ENCODE measurements at places on chromosomes 7 and 10.

GRCh38 chr10:86703176-86703575 lies 34.9 kb downstream of the LDB3 start:
- no peak for DNase-seq

- DNase-seq, result no peak
Observed at GRCh38 chr10:63414481-63415260, 51.1 kb downstream of the JMJD1C start.

GRCh38 chr7:98907570-98907969 lies 29.2 kb downstream of the TRRAP start:
- DNase-seq, result no peak

GRCh38 chr7:135792866-135793265 lies 44.3 kb upstream of the FAM180A start:
- DNase-seq, result no peak

DNA sequence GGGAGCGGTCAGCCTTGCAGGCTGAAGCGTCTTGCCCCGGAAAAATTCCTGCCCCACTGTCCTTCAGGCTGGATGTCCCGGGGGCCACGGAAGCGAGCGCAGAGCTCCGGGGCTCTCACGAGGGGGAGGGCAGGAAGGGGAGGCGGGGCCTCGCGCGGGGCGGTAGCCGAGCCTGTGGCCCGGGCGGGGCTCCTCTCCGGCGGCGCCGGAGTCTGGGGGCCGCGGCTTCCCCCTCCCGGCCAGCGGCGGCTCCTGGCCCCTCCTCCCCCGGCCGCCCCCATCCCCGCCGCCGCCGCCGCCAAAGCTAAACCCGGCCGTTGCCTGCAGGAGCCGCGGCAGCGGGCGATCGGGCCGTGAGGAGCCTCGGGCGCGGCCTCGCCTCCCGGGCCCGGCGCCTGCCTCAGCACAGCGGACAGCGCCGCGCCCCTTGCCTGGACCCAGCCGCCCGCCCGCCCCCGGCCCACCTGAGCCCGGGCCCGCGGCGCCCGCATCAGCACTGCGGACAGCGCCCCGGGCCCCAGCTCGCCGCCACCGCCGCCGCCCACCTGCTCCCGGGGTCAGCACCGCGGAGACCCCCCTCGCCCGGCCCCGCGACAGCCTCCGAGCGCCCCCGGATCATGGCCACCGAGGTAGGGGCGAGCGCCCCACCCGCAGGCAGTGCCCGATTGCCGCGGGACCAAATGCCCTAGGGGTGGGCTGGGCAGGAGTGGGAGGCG lies at the start of gene GOLGA7B:
Gene GOLGA7B, plus strand, starts transcription at position 157 of the 716 bp plus-strand sequence. Its CDS starts 461 bp downstream, at position 618.
- DNase-seq, result no peak

DNA sequence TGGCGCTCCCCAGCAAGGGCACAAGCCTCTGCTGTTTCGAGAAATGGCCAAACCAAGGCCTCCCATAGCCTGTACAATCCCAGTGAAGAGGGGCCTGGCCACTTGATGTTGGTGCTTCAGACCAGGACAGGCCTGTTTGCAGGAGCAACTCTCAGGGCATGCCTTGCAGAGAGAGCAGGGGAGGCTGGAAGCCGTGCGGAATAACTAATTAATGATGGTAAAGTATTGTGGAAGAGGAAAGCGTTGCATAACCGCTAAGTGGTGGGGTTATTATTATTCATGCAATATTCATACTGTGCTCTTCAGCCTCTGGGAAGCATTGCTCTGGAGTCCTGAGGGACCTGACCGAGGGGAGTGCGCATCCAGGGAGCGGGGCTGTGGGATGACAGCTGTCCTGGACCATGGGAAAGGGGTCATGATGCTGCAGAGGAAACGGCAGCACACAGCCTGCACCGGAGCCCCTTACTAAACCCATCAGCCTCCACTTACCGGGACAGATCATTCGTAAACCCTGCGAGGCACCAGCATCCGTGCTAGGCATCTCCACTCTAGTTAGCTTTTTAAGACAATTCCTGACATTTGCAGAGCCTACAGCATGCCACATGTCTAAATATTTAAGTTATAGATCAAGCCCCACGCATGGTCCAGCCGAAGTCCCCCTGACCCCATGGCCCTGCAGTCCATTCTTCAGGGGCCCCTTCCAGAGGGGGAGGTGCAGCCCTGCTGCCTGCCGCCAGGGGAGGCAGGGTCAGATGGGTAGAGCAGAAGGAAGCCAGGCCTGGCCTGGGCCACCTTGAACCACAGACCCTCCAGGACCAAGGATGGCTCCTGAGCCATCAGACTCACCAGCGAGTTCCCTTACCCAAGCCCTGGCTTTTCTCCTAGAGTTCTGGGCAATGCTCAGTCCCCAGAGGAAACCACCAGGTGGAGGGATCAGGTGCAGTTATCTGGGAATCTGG lies 11.6 kb downstream of the TMEM273 start:
- DNase-seq, result no peak

DNA sequence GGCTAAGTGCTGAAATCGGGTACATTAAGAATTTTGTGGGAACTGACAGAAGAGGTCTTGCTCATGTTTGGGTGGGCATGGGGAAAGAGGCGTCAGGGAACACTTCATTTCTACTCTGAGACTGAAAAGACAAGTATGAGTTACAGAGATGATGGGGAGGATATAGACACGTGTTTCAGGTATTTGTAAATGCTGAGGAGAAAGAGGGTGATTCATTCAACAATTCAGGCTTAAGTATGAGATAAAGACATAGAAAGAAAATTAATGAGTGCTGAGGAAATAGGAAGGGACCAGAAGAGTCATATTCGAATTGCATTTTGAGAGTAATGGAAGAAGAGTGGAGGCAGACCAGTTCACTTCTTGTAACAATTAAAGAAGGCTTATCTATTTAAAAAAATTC lies 143.6 kb downstream of the HBP1 start:
- no peak for DNase-seq

- peak; percentile 28 for DNase-seq
Observed at GRCh38 chr7:56033671-56034432, 17.4 kb downstream of the PSPH start.

DNA sequence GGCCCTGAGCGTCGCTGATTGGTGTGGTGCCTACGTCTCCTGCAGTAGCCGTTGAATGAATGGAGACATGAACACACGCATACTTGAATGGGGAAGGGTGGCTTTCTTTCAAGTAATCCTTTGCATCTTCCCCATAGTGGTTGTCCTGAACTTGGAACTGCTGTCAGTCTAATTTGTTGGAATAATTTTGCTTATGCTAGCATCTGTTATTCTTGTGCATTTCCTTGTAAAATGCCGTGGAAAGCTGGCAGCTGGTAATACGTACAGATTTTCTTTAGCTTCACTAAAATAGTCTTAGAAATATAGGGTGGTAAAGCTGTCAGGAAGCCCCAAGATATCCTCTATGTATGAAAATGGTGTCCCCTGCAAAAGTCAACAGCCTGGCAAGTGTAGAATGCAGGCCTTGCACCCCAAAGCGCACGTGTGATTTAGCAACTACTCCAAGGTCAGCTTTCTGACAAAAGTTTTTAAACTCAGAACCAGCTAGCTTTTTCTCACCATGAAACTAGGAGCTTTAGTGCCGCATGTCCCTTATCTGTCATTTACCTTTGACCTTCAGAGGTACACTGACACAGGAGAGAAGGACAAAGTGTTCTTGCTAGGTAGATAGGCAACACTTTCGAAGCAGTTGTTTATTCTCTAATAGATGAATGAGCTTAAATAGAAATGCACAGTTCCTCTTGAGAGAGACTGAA lies 70.8 kb downstream of the RBM33 start:
- no peak for DNase-seq

- DNase-seq, result no peak
Observed at GRCh38 chr7:67764289-67764688, 767.7 kb downstream of the TYW1 start.

GRCh38 chr10:68470300-68470699 lies 1.5 kb downstream of the DNA2 start:
- DNase-seq, result no peak

DNA sequence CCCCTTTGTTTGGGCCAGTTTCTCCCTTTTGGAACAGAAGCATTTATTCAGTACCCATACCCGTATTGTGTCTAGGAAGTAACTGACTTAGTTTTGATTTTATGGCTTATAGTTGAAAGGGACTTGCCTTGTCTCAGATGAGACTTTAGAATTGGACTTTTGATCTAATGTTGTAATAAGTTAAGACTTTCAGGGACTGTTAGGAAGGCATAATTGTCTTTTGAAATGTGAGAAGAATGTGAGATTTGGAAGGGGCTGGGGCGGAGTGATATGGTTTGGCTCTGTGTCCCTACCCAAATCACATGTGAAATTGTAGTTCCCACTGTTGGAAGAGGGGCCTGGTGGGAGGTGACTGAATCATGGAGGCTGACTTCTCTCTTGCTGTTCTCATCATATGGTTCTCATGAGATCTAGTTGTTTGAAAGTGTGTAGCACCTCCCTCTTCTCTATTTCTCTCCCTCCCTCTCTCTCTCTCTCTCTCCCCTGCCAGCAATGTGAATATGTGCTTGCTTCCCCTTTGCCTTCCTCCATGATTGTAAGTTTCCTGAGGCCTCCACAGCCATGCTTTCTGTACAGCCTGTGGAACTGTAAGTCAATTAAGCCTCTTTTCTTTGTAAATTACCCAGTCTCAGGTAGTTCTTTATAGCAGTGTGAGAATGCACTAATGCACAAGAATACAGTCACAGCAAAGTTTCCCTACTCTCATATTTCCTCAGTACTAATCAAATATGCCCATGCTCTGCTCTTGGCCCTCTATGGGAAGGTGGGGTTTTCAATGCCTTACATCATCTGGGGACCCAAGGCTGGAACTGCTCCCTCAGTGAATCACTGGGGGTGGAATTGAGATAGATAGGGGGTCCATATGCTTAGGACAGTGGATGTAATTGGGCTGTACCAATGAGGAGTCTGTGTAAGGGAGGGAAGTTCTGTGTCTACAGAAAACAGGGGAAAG lies 17.2 kb upstream of the AKR1C1 start:
- no peak for DNase-seq

DNA sequence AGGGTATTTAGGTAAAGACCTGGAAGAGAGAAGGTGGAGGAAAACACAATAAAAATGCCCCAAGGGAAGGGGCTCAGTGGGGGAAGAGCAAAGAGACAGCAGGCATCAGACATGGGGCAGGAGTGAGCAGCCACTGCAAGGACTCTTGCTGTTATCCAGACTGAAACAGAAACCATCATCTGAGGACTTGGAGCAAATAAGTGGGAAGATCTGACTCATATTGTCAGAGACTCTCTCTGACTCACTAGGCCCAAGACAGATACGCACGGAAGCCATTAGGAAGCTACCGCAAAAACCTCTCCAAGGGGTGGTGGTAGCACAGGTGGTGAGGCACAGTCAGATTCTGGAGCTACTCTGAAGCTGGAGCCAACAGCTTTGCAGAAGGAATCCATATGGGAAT lies 110.7 kb downstream of the RNF32 start:
- DNase-seq, result no peak

- DNase-seq, result no peak
Observed at GRCh38 chr7:111081546-111082267, 9.2 kb upstream of the LRRN3 start.

GRCh38 chr10:6995341-6995740 lies 415.3 kb upstream of the PRKCQ start:
- DNase-seq, result no peak

- no peak for DNase-seq
Observed at GRCh38 chr7:123209786-123210185, 10.0 kb upstream of the SLC13A1 start.

DNA sequence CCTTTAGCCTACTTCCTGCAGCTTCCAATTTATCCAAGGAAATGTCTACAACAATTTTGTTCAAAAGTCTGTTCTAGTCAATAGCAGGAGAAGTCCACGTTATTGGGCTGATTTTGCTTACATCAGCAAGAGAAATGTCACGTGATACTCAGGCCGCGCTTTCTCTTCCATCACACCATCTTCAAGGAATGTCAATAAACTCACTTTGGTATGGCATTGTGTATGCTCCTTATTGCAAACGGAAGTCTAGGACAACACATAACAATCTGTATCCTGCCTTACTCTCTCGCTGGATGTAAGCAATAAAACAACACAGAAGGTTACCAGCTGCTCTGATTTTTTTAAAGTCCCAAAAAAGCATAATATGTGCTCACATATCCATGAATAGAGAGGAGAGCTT lies 17.1 kb upstream of the STK17A start:
- DNase-seq, result no peak

DNA sequence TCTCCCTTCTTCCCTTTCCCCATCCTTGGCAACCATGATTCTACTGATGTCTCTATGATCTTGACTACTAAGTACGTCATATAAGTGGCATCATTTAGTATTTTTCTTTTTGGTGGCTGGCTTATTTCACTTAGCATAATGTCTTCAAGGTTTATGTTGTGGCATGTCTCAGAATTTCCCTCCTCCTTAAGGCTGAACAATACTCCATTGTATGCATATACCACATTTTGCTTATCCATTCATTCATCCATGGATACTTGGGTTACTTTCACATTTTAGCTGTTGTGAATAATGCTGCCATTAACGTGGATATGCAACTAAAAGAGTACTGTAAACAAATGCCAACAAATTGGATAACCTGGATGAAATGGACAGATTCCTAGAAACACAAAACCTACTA lies 60.8 kb downstream of the BMPR1A start:
- DNase-seq, result no peak

- no peak for DNase-seq
Observed at GRCh38 chr7:121032645-121033460, 44.3 kb downstream of the CPED1 start.

GRCh38 chr10:23557777-23558176 lies 118.9 kb downstream of the OTUD1 start:
- no peak for DNase-seq

- DNase-seq, result no peak
Observed at GRCh38 chr10:103734731-103735130, 120.6 kb downstream of the SH3PXD2A start.

- DNase-seq, result no peak
Observed at GRCh38 chr10:17872191-17873091, 63.3 kb downstream of the MRC1 start.

- DNase-seq, result no peak
Observed at GRCh38 chr7:103679151-103680132, 233.4 kb upstream of the SLC26A5 start.

GRCh38 chr10:59314268-59314667 lies 48.1 kb downstream of the FAM13C start:
- no peak for DNase-seq

- DNase-seq, result no peak
Observed at GRCh38 chr7:108308903-108309302, 147.3 kb downstream of the NRCAM start.

GRCh38 chr10:110074758-110075671 lies 67.2 kb downstream of the ADD3 start:
- DNase-seq, result no peak

DNA sequence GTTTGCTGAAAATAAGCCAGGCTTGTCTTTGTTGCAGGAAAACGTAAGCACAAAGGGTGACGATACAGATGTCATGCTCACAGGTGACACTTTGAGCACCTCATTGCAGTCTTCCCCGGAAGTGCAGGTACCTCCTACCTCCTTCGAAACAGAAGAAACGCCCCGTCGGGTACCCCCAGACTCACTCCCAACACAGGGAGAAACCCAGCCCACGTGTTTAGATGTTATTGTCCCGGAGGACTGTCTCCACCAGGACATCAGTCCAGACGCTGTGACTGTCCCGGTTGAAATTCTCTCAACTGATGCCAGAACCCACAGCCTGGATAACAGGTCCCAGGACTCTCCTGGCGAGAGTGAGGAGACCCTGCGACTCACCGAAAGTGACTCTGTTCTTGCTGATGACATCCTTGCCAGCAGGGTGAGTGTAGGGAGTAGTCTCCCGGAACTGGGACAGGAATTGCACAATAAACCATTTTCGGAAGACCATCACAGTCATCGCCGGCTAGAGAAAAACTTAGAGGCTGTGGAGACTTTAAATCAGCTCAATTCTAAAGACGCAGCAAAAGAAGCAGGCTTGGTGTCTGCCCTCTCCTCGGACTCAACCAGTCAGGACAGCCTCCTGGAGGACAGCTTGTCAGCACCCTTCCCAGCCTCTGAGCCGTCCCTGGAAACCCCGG lies 18.3 kb upstream of the BHLHA15 start:
- no peak for DNase-seq

GRCh38 chr10:77357185-77357584 lies 280.4 kb downstream of the KCNMA1 start:
- no peak for DNase-seq
